ENCODE measurements at places on chromosomes 13 and 19.

- DNase-seq, result peak; percentile 5
These were observed 322.8 kb upstream of the EDNRB start for GRCh38 chr13:78241278-78241919.

GRCh38 chr13:99905224-99905623 lies 66.3 kb downstream of the ZIC5 start:
- no peak for DNase-seq

DNA sequence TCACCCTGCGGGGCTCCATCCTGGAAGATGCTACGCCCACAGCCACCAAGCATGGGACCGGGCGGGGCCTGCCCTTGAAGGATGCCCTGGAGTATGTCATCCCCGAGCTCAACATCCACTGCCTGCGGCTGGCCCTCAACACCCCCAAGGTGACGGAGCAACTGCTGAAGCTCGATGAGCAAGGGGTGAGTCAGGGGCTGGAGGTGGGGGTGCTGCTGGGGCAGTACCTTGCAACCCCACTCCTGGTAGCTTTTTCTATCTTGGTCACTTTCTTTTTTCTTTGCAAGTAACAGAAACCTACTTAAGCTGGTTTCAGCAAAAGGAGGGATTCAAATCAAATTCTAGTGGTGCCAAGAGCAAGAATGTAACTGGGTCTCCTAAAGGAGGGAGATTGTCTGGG lies 124.1 kb downstream of the DPF1 start:
- DNase-seq, result no peak

DNA sequence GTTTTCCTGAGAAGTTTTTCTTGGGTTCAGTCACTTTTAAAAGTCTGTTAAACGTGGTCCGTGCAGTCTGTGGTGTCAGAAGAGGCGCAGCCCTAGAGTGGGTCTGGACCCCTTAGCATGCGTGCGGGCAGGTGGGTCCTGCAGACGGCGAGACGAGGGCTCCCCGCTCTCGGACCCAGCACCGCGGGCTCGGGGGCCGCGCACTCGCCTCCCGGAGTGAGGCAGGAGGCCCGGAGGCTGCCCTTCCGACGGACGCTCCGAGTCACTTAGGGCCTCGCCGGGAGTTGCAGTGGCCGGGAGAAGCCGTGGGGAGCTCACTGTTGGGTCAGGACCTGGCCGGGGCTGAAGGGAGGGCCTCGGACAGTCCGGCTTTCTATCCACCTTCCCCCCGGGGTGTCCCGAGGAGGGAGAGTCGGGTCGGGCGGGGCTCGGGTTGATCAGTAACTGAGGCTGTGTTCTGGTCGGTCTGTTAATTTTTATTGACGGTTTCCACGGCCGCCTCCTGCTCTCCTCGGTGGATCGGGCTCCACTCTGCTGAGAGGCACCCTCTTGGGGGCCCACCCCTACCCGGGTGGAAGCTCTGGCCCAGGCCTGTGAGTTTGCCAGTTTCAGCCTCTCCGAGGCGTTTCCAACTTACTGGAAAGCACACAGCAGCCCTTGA lies 1.3 kb downstream of the PTBP1 start:
- DNase-seq, result no peak

- no peak for DNase-seq
These were observed 78.3 kb downstream of the TSHZ3 start for GRCh38 chr19:31270897-31271296.

DNA sequence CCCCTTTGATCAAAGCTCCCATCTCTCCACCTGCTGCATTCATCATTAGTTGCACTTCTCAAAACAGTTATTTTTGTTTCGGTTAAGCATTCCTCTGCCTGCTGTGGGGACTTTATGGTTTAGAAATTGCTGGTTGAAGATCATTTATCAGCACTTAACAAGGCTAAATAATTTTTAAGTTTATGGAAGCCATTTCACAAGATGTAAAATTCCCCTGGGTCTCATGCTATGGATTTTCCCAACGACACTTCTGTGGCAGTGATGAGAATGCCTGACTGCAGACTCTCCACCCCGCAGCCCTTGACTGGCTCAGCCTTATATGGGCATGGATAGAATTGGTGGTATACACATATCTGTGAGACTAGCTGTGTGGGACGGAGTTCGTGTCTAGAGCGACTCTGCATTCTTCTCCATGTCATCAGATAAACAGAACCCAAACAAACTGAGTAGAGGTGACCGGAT lies 52.8 kb downstream of the COL4A2 start:
- no peak for DNase-seq

DNA sequence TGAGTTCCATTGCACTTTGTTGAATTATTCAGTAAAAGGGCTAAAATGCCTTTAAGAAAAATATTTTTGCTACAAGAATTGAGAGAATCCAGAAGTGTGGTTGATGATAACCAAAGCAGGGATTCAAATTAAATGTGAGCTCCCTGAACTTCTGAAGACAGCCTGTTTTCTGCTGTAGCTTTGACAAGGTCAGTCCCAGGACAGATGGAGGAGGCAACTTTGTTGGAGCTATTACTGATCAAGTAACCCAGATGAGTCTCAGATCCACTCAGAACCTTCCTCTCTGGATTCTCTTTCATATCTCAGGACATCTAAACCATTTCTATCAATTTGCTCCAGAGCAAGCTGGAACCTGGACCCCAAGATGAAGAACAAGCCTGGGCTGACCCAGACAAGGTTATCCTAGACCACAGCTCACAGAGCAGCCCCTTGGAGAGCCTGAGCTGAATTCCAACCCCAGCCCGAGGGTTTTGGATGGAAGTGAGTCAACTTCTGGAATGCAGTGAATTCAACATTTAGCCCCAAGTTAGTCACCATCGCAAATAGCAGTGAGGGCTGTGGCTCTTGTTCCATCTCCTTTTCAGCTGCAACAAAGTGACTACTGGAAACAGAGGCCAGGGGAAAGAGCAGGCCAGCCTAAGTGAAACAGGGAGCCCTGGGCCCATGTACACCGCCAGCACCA lies 137.8 kb upstream of the TSC22D1 start:
- DNase-seq, result peak; percentile 67

DNA sequence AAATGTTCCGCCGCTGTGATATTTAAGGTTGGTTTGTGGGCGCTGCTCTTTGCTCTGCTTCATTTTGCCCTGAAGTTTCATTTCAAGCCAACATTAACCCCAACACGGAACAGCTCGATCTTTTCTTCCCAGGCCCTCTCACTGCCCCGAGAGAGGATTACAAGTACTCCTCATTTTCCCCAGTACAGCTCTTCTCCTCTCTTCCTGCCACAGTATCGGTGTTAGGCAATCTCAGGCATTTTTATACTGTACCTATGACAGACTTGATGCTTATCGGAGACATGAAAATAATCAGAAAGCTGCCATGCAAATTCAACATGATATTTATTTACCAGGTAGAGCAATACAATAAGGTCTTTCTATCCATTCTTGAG lies 1.3 kb upstream of the EDNRB start:
- DNase-seq, result no peak

DNA sequence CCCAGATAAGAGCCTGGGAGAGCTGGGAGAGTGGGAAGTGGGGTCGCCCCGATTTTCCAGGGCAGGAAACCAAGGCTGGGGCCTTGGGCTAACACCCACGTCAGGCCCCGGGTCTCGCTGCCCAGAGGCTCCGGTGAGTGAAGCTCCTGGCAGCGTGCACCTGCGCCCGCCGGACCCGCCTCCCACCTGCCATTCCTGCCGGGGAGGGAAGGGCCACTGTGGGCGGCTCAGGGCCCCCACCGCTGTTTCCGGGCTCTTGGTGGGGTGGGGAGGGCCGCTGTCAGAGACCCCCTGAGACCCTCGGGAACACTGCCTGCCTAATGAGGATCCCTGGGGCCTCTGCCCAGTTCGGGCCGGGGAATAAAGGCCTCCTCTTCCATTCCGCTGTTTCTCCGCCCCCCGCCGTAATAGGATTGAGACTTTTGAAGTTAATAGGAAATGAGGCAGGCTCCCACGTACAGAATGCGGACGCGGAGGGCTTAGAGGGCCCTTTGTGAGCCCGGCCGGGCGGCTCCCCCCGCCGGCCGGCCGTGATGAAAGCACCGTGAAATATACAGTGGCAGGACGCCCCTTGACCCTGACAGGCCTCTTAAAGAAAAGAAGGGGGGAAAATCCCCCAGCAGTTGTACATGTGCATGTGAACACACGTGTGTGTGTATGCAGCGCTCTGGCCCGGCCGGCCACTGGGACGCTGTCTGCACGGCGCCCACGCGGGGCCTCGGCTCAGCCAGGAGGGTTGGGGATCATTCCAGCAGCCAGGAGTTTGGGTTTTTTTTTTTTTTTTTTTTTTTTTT lies 33.2 kb downstream of the EFNA2 start:
- no peak for DNase-seq

GRCh38 chr19:50465000-50465399 lies 11.3 kb upstream of the EMC10 start:
- no peak for DNase-seq

- DNase-seq, result no peak
These were observed 2.8 kb downstream of the MAMSTR start for GRCh38 chr19:48716562-48717291.

- peak; percentile 36 for DNase-seq
These were observed at the start of gene APBA3 for GRCh38 chr19:3761382-3762129. APBA3 (minus strand) TSS chr19:3761692; CDS start chr19:3760264, 1,428 bp downstream.

DNA sequence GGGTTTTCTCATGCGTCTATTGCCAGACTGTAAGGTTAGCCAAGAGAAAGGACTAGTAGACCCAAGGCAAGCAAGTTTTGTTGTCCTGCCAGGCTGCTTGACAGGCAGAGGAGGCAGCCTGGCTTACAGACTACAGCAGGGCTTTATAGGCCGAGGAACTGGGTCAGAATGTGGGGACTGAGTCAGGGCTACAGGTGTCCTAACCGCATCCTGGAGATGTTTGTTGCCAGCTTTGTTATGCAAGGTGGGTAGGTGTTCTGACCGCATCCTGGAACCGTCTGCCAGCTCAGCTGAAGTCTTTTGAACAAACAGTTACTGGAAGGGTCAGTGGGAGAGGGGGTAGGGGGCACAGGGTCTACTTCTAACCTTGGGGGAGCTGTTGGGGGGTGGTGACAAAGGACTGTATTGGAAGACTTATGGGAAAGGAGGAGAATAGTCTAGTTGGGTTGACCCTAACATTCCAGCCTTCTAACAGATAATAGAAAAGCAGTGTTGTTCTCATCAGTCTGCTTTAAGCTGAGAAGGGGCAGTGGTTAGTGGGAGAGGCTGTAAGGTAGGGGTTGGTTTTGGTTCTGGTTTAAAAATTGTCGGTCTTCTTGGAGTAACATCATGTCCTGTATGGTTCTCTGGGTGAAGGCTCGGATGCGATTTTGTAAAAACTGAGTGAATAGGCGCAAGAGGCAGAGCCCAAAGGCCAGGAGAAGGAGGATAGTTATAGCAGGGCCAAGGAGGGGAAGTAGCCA lies 913.8 kb upstream of the SLITRK5 start:
- no peak for DNase-seq

GRCh38 chr13:50053844-50054243 lies 38.6 kb downstream of the KCNRG start:
- DNase-seq, result no peak

DNA sequence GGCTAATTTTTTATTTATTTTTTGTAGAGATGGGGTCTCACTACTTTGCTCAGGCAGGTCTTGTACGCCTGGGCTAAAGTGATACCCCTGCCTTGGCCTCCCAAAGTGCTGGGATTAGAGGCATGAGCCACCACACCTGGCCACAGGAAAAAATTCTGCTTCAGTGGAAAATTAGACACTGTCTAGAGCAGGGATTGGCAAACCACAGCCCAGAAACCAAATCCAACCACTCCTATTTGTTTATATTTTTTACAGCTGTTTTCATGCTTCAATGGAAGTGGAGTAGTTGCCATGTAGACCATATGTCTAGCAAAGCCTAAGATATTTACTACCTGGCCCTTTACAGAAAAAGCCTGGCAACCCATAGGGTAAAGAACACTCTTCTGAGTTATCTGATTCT lies 123.7 kb upstream of the MRI1 start:
- no peak for DNase-seq

DNA sequence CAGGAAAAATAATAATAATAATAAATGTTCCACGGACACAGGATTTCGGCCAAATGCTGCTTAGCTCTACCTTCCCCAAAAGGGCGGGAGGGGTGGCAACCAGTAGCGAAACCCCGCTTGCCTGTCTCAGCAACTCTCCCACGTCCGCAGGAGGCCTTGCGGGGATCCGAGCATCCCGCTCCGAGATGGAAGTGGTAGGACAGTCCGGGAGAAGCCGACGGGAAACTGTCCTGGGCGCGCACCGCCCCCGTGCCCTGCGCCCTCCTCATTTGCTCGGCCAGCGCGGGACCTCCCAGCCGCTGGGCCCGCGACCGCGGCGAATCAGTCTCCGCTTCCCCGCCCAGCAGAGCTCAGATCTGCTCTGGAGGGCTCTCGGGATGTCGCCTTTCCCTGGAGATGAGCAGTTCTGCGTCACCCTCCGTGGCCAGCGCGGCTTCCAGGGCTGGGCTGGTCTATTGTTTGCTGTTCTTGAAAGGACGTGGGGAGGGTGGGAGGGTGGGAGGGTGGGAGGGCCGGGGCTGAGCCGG lies 48.9 kb upstream of the PABPC3 start:
- no peak for DNase-seq

GRCh38 chr19:5062799-5063198 lies 93.9 kb downstream of the KDM4B start:
- DNase-seq, result no peak

DNA sequence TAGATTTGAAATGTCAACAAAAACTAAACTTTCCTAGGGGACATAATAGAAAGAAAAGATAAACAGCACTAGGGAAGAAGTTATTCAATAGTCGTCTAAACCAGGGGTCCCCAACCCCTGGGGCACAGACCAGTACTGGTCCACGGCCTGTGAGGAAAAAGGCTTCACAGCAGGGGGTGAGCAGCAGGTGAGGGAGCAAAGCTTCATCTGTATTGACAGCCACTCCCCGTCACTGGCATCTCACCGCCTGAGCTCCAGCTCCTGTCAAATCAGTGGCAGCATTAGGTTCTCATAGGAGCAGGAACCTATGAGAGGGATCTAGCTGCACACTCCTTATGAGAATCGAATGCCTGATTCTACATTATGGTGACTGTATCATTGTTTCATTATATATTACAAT lies 382.7 kb downstream of the MYO16 start:
- DNase-seq, result no peak

- DNase-seq, result no peak
These were observed 13.6 kb downstream of the CFD start for GRCh38 chr19:873084-873483.

DNA sequence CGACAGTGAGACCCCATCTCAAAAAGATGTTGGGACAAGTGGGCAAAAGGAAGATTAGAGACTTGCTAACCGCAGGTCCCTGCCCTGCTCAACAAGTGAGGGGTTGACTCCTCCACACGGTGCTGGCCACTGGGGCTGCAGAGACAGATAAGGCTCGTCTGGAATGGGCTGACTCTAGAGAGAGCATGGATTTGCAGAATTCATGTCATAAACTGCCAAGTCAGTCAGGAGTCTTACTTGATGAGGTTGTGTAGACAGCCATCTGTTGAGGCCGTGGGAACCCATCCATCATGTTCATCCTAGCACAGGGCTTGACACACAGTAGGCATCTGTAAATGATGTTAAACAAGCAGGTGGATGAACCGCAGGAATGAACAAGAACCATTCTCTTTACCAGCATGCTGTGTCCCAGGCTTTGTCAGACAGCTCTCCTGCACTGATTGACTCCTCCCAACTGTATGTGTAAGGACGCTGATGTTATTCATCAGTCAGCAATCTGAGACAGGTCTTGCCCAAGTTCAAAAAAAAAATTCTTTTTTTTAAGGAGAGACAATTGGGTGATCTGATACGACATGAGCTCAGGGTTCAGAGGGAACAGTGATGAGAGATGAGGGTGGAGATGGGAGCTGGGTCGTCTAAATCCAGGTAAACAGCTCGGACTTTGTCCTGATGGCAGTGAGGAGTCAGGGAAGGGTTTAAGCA lies 8.8 kb downstream of the PAF1 start:
- DNase-seq, result no peak

Data from glomerular endothelial cell (primary cell).